ENCODE measurements at places on chromosomes 3 and 15.

GRCh38 chr15:36996538-36997181 lies 103.7 kb downstream of the MEIS2 start:
- no peak for DNase-seq

- DNase-seq: no peak
Measured at GRCh38 chr3:111339017-111339416, 203.0 kb upstream of the CD96 start.

- no peak for DNase-seq
Measured at GRCh38 chr3:145286937-145287336, 874.0 kb downstream of the PLOD2 start.

DNA sequence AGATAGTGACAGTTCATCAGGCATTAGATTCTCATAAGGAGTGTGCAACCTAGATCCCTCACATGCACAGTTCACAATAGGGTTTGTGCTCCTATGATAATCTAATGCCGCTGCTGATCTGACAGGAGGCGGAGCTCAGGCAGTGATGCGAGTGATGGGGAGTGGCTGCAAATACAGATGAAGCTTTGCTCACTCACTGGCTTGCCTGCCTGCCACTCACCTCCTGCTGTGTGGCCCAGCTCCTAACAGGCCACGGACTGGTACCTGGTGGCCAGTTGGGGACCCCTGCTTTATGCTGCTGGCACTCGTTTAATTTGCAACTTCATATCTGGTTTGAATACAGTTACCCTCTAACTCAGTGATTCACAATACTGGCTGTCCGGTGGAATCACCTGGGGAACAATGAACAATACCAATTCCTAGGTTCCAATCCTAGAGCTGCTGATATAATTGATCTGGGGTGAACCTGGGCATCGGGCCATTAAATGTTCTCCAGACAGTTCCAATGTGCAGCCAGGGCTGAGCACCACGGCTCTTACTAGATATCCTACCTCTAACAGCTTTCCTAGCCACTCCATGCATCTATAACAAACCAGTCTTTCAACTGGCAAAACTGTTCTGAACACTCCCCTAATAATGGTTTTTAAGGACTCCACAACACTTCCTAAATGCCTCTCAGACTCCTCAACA lies 131.4 kb downstream of the ATP1B3 start:
- no peak for DNase-seq

DNA sequence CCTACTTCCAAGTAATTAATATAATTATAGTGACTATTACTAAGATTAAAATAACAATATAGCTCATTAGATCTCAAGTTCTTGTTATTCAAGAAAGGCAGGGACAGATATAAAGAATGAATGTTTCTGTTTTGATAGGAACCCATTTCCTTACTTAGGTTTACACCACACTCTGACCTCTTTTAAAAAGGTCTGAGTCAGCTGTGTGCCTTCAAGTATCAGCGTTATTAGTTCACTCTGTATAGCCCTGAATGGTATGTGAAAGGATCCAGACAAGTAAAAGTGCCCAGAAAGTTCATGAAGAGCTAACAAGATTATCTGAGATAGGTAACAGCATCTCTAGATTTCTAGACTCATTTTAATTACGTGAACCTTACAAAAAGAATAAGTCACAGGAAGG lies 28.9 kb downstream of the PDCD10 start:
- no peak for DNase-seq

DNA sequence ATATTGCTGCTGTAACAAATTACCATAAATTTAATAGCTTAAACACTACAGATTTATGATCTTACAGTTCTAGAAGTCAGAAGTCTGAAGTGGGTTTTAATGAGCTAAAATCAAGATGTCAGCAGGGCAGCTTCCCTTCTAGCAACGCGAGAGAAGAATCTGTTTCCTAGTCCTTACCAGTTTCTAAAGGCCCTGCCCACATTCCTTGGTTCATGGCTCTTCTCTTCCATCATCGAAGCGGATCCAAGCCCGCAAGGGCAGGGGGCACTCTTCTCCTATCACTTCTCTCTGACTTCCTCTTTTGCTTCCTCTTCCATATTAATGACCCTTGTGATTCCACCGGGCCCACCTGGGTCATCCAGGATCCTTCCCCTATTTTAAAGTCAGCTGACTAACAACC lies 16.1 kb downstream of the MINDY4B start:
- DNase-seq: no peak

DNA sequence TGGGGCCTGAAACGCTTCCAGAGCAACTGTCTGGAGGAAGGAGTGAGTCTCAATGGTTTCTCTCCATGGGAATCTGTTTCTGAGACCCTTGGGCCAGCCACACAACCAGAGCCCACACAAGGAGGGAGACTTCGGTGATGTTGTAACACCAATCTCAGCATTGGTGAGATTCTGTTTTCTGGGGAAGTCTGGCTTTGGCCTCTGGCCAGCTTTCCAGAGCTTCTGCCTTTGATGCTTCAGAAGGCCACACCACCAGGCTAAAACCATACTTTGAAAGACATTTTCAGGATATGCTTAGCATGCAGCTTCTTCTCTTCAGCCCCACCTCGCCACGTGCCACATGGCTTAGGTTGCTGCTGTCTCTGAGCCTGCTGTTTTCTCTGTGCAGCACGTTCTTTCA lies 3.6 kb upstream of the EEFSEC start:
- no peak for DNase-seq
